ENCODE measurements at places on chromosomes 3 and 15.

- peak; percentile 53 for DNase-seq
Observed at GRCh38 chr15:93974804-93975481, 256.4 kb upstream of the MCTP2 start.

DNA sequence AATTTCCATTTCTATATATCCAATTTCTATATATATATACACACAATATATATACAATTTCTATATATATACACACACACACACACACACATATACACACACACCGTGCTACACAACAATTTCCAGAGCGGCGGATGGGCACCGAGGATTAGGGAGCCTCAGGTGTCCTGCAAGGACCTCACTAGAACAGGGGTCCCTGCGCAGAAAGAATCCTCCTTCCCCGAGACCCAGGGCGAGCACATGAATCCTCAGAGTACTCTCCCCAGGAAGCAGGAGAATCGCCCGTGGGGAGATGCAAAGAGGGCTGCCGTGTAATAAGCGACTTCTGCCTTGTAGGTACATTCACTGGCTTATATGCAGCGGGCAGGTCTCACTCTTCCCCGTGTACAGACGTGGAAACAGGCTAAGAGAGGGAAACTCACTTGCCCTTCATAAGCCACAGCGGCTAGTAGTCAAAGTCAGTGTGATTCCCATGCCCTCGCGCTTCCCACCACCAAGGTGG lies 467 bp downstream of the PIF1 start:
- DNase-seq: no peak

- no peak for DNase-seq
Observed at GRCh38 chr3:14253022-14253706, 74.5 kb downstream of the LSM3 start.

DNA sequence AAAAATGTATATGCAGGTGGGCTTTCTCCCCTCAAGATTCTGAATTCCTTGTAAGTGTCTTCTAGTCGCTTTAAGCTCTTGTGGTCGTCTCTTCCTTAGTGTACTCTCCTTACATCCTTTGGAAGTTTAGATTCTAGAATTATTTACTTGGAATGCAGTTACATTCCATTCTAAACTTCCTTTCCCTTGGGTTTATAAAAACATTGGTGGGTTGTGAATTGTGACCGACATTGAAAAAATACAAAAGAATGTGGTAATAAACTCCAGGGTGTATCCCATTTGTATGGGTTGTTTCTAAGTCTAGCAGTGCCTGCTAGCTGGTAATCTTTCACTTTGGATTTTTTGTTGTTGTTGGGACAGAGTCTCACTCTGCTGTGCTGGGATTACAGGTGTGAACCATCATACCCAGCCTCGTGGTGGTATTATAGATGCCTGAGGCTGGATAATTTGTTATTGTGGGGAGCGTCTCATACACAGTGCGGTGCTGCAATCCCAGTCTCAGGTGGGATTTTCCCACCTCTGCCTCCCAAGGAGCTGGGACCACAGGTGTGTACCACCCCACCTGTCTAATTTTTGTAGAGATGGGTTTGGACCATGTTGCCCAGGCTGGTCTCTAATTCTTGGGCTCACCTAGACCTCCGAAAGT lies 9.1 kb downstream of the CHD2 start:
- DNase-seq: no peak

GRCh38 chr3:142279965-142280590 lies 54.7 kb upstream of the GK5 start:
- DNase-seq: peak; percentile 73

Measured in left kidney (tissue), 8 donors.